Activated T-cell treated with anti-CD3 and anti-CD28 coated beads, Interleukin-2, amount 50 U/mL, for 4 hours (primary cell): ENCODE measurements at places on chromosomes 11 and 22. TPM values are rescaled to one million over a fixed set of nuclear protein-coding genes. Genes with fewer than 3 reads are reported as not detected.

ALDH3B2 gene
- not detected for total RNA-seq

ZP1 gene
- total RNA-seq = not detected

TREH gene
- total RNA-seq = not detected

LRRC55 gene
- total RNA-seq = not detected

MED19 gene
- total RNA-seq = 26.3 TPM

- DNase-seq = no peak
Measured at GRCh38 chr11:33861941-33862589, 29.8 kb downstream of the LMO2 start.

DNA sequence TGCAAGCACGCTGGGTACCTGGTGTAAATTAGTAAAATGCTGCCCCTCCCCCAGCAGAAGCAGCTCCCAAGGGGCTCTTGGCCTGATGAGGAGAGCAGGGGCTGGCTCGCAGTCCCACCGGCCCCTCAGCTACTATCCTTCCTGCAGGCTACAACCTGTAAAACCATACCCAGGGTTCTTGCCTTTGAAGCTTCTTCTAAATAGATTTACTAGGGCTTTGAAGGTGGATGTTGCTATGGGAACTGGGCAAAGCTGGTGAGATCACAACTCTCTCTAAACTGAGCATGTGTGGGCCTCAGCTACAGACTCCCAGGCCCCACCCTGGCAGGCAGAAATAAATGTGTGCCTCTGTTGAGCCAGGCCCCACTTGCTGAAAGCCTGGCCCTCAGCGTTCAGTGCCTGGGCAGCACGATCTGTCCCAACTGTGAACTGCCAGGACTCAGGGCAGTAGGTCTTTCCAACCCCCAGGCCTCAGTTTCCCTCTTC, 18.5 kb downstream of the CD5 start:
- peak; percentile 33 for DNase-seq

GRCh38 chr11:125072218-125072960, 9.3 kb downstream of the SLC37A2 start:
- DNase-seq = no peak

DNA sequence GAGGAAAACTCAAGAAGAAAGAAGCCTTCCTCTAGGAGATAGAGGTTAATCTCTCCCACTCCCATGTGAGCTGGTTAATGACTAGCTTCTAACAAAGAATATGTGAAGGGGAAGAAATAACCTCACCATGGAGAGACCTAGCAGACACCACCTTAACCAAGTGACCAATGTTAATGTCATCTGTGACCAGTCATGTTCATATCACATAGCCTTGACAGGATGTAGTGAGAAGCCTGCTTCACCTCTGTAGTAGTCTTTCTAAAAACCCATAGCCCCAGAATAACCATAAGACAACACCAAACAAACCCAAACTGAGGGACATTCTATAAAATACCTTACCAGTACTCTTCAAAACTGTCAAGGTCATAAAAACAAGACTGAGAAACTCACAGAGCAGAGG, 21.5 kb upstream of the POU2AF1 start:
- no peak for DNase-seq

DNA sequence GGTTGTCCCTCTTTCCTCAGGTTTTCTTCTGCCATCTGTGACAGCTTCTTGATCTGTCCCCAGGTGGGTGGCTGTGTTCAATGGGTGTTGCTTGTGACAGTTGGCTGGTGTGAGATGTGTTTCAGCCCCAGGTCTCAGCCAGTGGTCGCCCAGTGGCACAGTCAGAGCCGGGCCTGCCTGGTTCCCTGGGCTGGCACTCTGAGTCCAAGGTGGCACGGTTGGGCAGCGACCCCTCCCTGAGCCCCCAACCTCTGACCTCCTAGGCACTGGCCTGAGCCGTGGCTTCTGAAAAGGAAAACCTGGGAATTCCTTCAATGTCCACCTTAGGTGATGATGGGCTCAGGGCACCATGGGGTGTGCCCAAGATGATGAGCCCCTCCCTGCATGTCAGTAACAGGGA, 14.0 kb upstream of the PRODH start:
- no peak for DNase-seq

- no peak for DNase-seq
Measured at GRCh38 chr11:113468726-113469345, 6.4 kb downstream of the DRD2 start.

DNA sequence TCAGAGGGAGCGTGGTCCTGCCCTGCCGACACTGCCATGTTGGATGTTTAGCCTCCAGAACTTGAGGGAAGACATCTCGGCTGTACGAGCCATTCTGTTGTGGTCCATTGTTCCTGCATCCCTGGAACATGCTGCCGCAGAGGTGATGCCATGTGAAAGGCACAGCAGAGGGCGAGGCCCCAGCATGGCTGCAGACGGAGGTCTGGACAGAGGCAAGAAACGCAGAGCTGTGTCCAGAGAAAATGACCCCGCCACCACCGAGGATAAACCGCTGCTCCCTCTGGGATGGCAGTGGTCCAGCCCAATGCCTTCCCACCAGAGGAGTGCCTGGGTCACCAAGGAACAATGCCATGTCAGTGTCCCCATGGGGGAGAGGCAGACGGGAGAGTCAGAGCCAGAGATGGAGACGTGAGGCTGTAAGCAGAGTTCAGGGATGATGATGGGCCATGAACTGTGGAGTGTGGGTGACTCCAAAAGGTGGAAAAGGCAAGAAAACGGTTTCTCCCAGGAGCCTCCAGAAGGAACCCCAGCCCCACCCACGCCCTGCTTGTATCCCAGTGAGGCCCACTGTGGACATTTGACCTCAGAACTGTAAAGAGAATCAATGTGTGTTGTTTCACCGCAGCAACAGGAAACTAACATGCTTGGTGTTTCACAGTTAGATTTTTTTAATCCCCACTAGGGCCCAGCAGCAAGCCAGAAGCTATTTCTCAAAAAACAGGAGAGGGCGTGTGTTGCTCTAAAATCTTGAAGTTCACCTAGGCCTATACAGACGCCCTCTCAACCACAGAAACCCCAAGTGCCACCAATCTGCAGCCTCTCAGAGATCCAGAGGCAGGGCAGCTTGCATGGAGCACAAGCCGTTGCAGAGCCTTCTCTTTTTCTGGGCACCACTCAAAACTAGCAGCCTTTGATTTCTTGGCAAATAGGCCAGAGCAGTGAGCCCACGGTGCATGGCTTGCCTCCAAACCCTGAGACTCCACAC, 1422.9 kb downstream of the TBC1D22A start:
- DNase-seq = no peak

GRCh38 chr11:79864882-79865281, 424.1 kb upstream of the TENM4 start:
- DNase-seq = no peak

- no peak for DNase-seq
Measured at GRCh38 chr11:41333357-41333756, 126.1 kb downstream of the LRRC4C start.

- peak; percentile 50 for DNase-seq
Measured at GRCh38 chr11:118202599-118203422, 22.0 kb downstream of the JAML start.
